ENCODE measurements at places on chromosomes 6 and 20.

- DNase-seq, result no peak
These were observed 192.3 kb downstream of the AIG1 start for GRCh38 chr6:143252961-143253360.

GRCh38 chr20:46178891-46179290, 60.8 kb downstream of the CD40 start:
- DNase-seq, result no peak

GRCh38 chr20:25220021-25220730, 24.7 kb downstream of the ENTPD6 start:
- DNase-seq, result no peak

GRCh38 chr6:15535495-15536197, 127.2 kb downstream of the DTNBP1 start:
- DNase-seq, result no peak

DNA sequence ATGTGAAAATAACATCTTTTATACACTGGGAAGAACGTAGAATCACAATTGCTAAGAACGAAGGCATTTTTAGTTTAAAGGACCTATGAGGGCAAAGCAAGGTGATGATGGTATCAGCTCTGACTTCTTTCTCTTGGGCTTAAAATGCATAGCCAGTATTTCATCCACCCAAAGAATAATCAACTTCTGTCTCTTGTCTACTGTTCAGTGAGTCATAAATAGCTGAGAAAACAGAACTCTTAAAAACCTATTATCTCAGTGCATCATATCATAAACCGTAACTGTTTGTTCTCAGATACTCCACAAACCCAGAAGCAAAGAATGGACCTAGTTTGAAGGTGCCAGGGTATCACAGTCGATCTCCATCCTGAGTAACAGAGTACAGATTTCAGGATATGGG, 5.2 kb downstream of the PHF10 start:
- no peak for DNase-seq

- peak; percentile 88 for DNase-seq
These were observed 6.5 kb downstream of the HELZ2 start for GRCh38 chr20:63567386-63568169.

DNA sequence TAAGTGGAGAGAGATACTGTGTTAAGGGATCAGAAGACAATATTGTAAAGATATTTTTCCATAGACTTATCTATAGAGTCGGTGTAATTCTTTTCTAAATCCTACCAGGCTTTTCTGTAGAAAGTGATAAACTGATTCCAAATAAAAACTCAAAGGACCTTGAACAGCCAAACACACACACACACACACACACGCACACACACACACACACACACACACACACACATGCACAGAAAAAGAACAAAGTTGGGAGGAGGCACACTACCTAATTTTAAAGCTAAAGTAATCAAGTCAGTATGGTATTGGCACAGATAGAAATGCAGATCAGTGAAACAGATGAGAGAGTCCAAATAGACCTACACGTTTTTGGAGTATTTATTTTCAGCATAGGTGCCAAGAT, 456.2 kb downstream of the CDC5L start:
- DNase-seq, result no peak

GRCh38 chr20:40741507-40742106, 52.6 kb upstream of the MAFB start:
- peak; percentile 83 for DNase-seq

DNA sequence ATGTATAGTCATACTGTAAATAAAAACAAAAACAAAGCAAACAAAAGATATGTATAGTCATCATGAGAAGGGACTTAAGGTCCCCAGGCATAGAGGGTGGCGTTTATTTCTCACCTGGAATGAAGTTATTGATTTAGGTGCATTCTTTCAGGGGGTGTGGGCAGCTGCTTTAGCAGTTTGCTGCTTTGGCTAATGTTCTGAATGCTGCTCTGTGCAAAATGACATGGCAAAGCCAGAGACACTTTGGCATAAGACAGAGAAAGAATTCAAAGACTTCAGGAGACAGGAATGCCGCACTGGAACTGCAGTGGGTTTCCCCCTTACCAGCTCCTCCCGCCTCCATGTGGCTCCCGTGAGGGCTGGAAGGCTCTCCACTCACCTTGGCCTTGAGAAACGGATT, 36.4 kb upstream of the NELFCD start:
- DNase-seq, result no peak

GRCh38 chr20:31484001-31484400, 8.9 kb downstream of the REM1 start:
- no peak for DNase-seq

- DNase-seq, result no peak
These were observed 363.4 kb downstream of the TAF4 start for GRCh38 chr20:61702246-61702645.

- DNase-seq, result no peak
These were observed 357.9 kb downstream of the FARS2 start for GRCh38 chr6:5619249-5619648.

GRCh38 chr20:49448917-49449316, 33.6 kb downstream of the KCNB1 start:
- no peak for DNase-seq

All from suppressor macrophage treated with lipopolysaccharide for 4 hours (primary cell).